ENCODE measurements at places on chromosomes 6 and 20. TPM values are rescaled to one million over a fixed set of nuclear protein-coding genes. Genes with fewer than 3 reads are reported as not detected.

GRCh38 chr6:30157581-30157980, 3.4 kb downstream of the TRIM10 start:
- no peak overlapping the region for H3K27ac ChIP-seq
- no peak overlapping the region for H3K4me3 ChIP-seq
- H3K27me3 ChIP-seq, result no peaks in the 10 kb centered on the region
- no peaks in the 10 kb centered on the region for H3K36me3 ChIP-seq
- no peak for DNase-seq
- peaks cover 2% of the 10 kb centered on the region for H3K4me1 ChIP-seq

GRCh38 chr6:35415065-35415891, 36.9 kb upstream of the FANCE start:
- H3K27me3 ChIP-seq, result no peaks in the 10 kb centered on the region
- H3K27ac ChIP-seq, result no peak overlapping the region
- peak; percentile 72 for DNase-seq

- no peak for DNase-seq
- H3K4me1 ChIP-seq, result no peaks in the 10 kb centered on the region
- H3K27me3 ChIP-seq, result no peaks in the 10 kb centered on the region
Measured at GRCh38 chr6:115270953-115271352, 789.7 kb downstream of the FRK start.

DNA sequence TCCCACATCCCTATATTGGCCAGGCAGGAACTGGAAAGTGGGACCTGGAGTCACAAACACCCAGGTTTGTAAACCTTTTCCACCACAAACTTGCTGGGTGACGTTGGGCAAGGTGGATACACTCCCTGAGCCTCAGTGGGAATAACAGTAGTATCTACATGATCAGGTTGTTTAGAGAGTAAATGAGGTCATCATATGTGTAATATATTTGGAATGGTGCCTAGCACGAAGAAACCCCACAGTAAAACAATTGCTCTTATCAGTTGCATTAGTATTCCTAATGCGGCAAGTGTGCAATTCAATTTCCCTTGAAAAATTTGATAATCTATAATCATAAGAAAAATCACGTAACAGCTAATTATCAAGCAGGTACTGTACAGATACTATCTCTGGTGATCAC, 51.9 kb downstream of the HIVEP2 start:
- H3K27ac ChIP-seq, result no peak overlapping the region
- no peak overlapping the region for H3K4me3 ChIP-seq
- DNase-seq, result no peak
- no peaks in the 10 kb centered on the region for H3K36me3 ChIP-seq
- H3K4me1 ChIP-seq, result no peaks in the 10 kb centered on the region

- H3K27me3 ChIP-seq, result no peaks in the 10 kb centered on the region
- H3K36me3 ChIP-seq, result peaks cover 8% of the 10 kb centered on the region
- peak overlapping the region; percentile 93 for H3K27ac ChIP-seq
- H3K4me1 ChIP-seq, result peaks cover 16% of the 10 kb centered on the region
- peak; percentile 73 for DNase-seq
- H3K4me3 ChIP-seq, result peak overlapping the region; percentile 87
Measured at GRCh38 chr20:36604952-36605398, 604 bp upstream of the RAB5IF start.

DNA sequence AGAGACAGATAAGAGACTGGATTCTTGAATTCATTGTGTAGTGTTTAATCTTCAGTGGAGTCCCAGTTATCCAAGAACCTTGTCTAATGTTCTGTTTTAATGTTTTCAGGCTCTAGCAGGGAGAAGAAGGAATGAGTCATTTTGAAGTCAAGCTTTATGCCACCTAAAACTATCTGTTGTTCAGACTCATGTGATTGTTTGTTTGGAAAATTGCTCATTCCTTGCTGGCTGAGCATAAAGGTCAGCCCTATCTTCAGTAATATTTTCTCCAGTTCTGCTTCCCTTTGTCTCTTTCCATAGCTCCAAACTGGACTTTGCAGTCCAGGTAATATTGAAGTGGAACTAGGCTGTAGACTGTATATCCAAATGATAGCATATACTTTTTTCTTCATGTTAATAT, 34.2 kb downstream of the CLVS2 start:
- no peak overlapping the region for H3K4me3 ChIP-seq
- no peaks in the 10 kb centered on the region for H3K27me3 ChIP-seq
- no peaks in the 10 kb centered on the region for H3K36me3 ChIP-seq
- H3K27ac ChIP-seq, result no peak overlapping the region
- no peaks in the 10 kb centered on the region for H3K4me1 ChIP-seq
- no peak for DNase-seq

DNA sequence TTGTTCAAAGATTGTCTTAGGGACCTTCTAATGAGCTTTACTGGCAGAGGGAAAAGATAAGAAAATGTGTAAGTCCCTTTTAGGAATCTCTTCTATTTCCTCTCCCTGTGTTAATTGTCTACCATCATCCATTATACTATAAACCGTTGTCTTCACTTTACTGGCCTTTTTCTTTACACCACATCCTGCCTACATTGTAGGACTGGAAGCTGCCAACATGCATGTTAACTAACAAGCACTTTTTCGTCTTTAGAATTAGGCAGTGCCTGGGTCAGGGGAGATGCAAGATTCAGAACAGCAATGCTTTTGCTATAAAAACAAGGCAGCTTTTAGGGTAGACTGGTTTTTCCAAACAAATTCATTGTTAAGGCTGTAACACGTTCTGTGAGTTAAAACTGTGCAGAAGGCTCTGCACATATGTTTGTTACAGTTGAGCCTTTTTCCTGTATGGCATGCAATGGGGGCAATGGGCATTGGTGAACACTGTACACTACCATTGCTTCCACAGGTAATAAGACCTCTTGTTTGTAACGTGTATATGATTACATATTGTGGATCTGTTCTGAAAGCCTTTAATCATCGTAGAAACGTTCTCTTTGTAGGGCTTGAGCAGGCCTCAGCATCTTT, 10.9 kb upstream of the PKIG start:
- H3K27ac ChIP-seq, result no peak overlapping the region
- peaks cover 17% of the 10 kb centered on the region for H3K4me1 ChIP-seq
- no peak overlapping the region for H3K4me3 ChIP-seq
- H3K27me3 ChIP-seq, result no peaks in the 10 kb centered on the region

DNA sequence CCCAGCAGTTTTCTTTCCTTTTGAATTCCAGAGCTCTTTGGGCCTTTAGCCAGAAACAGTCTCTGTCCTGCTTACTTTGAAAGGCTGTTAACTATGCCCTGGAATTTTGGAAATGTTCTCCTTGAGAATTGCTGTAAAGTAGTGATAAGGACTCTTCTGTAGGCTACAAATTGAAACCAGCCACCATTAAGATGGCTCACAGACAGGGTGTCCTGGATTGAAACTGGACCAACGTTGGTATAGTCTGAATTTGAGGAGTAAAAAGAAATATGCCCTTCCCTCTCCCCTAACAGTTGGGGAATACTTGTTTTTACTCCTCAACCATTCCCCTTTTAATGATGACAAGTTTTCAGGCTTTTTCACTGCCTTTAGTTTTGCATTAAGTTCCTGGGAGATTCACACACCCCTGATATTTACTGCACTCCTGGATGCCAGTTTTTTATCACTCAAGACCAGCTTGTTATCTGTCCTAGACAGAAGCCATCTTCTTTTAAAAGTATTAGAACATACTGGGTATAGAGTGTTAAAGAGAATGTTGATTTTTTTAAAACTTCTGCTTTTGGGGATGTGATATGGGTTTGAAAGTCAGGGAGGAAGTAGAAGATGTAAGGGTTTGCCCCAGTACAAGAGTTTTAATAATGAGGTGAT, 21.9 kb downstream of the TOP1 start:
- no peak overlapping the region for H3K27ac ChIP-seq
- no peaks in the 10 kb centered on the region for H3K27me3 ChIP-seq
- H3K4me1 ChIP-seq, result peaks cover 50% of the 10 kb centered on the region
- H3K36me3 ChIP-seq, result no peaks in the 10 kb centered on the region
- no peak overlapping the region for H3K4me3 ChIP-seq

- H3K27me3 ChIP-seq, result no peaks in the 10 kb centered on the region
- H3K36me3 ChIP-seq, result no peaks in the 10 kb centered on the region
- no peak overlapping the region for H3K27ac ChIP-seq
- no peak for DNase-seq
Measured at GRCh38 chr6:164166996-164167395, 752.5 kb downstream of the QKI start.

DNA sequence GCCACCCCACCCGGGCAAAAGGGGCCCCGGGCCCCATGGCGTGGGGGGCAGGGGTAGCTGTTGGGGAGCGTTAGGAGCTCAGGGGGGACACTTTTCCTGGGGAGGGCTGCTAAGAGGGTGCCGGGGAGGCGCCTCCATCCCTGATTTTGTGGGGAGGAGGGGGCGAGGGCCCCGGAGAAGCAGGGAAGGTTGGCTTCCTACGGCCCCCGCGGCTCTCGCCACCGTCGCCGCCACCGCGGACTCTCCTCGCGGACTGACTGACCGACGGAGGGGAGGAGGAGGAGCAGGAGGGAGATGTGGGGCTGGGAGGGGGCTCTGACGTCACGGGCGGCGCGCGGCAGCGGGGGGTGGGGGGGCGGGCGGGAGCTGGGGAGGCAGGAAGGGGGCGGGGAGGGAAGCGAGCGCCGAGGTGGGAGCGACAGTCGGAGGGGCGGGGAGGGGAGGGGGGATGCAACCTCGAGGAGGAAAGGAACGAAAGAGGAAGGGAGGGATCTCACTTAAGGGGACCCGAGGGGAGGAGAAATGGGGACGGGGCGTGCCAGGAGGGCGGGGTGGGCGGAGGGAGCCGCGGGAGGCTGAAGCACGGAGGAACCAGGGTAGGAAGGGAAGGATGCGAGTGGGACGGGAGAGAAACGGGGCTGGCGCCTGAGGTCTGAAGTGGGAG, 5.1 kb downstream of the GABBR1 start:
- peak overlapping the region; percentile 64 for H3K4me3 ChIP-seq
- peak overlapping the region; percentile 34 for H3K27ac ChIP-seq
- H3K27me3 ChIP-seq, result no peaks in the 10 kb centered on the region
- H3K4me1 ChIP-seq, result no peaks in the 10 kb centered on the region

- H3K27ac ChIP-seq, result no peak overlapping the region
- no peaks in the 10 kb centered on the region for H3K36me3 ChIP-seq
- no peaks in the 10 kb centered on the region for H3K4me1 ChIP-seq
Measured at GRCh38 chr6:88725111-88725975, 238.1 kb downstream of the RNGTT start.

- H3K4me1 ChIP-seq, result no peaks in the 10 kb centered on the region
- H3K36me3 ChIP-seq, result no peaks in the 10 kb centered on the region
- no peaks in the 10 kb centered on the region for H3K27me3 ChIP-seq
- H3K4me3 ChIP-seq, result no peak overlapping the region
- H3K27ac ChIP-seq, result no peak overlapping the region
Measured at GRCh38 chr6:77362055-77362454, 101.2 kb downstream of the HTR1B start.

- H3K4me1 ChIP-seq, result no peaks in the 10 kb centered on the region
- H3K4me3 ChIP-seq, result no peak overlapping the region
- H3K27ac ChIP-seq, result no peak overlapping the region
- H3K36me3 ChIP-seq, result no peaks in the 10 kb centered on the region
Measured at GRCh38 chr6:163306000-163306399, 108.5 kb upstream of the QKI start.

- peaks cover 15% of the 10 kb centered on the region for H3K36me3 ChIP-seq
- no peaks in the 10 kb centered on the region for H3K27me3 ChIP-seq
Measured at GRCh38 chr20:50085481-50086365, 27.2 kb downstream of the UBE2V1 start.

- DNase-seq, result peak; percentile 87
- H3K27me3 ChIP-seq, result no peaks in the 10 kb centered on the region
- H3K4me3 ChIP-seq, result no peak overlapping the region
- H3K27ac ChIP-seq, result peak overlapping the region; percentile 97
- no peaks in the 10 kb centered on the region for H3K36me3 ChIP-seq
Measured at GRCh38 chr20:50727792-50728485, 3.4 kb upstream of the PARD6B start.

DNA sequence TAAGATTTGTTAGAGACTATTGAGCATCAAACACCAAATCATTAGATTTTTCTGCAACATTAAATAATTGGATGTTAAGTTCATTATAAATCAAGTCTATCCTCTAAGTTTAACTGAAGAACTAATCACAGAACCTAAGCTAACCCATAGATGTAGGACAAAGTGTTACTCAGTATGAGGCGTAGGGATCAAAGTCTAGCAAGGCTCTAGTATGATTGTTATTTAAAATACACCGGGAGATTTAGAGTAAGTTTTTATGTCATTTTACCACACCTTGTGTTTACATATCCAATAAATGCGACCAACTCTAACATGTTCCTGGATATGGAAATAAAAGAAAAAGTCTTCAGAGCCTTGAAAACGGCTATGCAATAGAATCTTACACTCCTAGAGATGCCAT, 2.6 kb downstream of the ADGB start:
- H3K4me1 ChIP-seq, result no peaks in the 10 kb centered on the region
- no peak overlapping the region for H3K4me3 ChIP-seq
- no peaks in the 10 kb centered on the region for H3K36me3 ChIP-seq
- DNase-seq, result no peak
- no peaks in the 10 kb centered on the region for H3K27me3 ChIP-seq

- no peaks in the 10 kb centered on the region for H3K27me3 ChIP-seq
- no peak for DNase-seq
- H3K4me3 ChIP-seq, result no peak overlapping the region
Measured at GRCh38 chr6:42210551-42210950, 7.1 kb downstream of the MRPS10 start.

GRCh38 chr6:106844930-106845329, 129.6 kb downstream of the CD24 start:
- no peak overlapping the region for H3K4me3 ChIP-seq
- no peaks in the 10 kb centered on the region for H3K27me3 ChIP-seq
- no peak for DNase-seq
- H3K27ac ChIP-seq, result no peak overlapping the region
- no peaks in the 10 kb centered on the region for H3K36me3 ChIP-seq

GRCh38 chr20:3239867-3240775, 1.1 kb upstream of the SLC4A11 start:
- peak overlapping the region; percentile 57 for H3K4me3 ChIP-seq
- DNase-seq, result no peak
- H3K4me1 ChIP-seq, result no peaks in the 10 kb centered on the region
- H3K27me3 ChIP-seq, result peaks cover 16% of the 10 kb centered on the region
- H3K27ac ChIP-seq, result no peak overlapping the region
- H3K36me3 ChIP-seq, result no peaks in the 10 kb centered on the region

GRCh38 chr20:38859070-38859690, 53.7 kb downstream of the PPP1R16B start:
- no peaks in the 10 kb centered on the region for H3K27me3 ChIP-seq
- H3K36me3 ChIP-seq, result peaks cover under 1% of the 10 kb centered on the region
- H3K4me3 ChIP-seq, result no peak overlapping the region
- peaks cover 20% of the 10 kb centered on the region for H3K4me1 ChIP-seq
- DNase-seq, result no peak
- H3K27ac ChIP-seq, result no peak overlapping the region

- no peaks in the 10 kb centered on the region for H3K4me1 ChIP-seq
- no peaks in the 10 kb centered on the region for H3K27me3 ChIP-seq
- no peak overlapping the region for H3K4me3 ChIP-seq
- no peak for DNase-seq
- H3K36me3 ChIP-seq, result no peaks in the 10 kb centered on the region
Measured at GRCh38 chr6:115053169-115053860, 710.5 kb upstream of the HS3ST5 start.

- no peak for DNase-seq
- no peaks in the 10 kb centered on the region for H3K27me3 ChIP-seq
- H3K4me1 ChIP-seq, result no peaks in the 10 kb centered on the region
- peaks cover 4% of the 10 kb centered on the region for H3K36me3 ChIP-seq
Measured at GRCh38 chr6:135402311-135402710, 95.2 kb downstream of the AHI1 start.

LTV1 gene
- 17.8 TPM for total RNA-seq

TBX18 gene
- 4.1 TPM for total RNA-seq

SYCP2L gene
- total RNA-seq, result 1.5 TPM

AIF1 gene
- total RNA-seq, result 44.1 TPM

GABRR1 gene
- total RNA-seq, result not detected

SGK2 gene
- 42.9 TPM for total RNA-seq

RBBP9 gene
- total RNA-seq, result 16.9 TPM

ETV7 gene
- 4.6 TPM for total RNA-seq

NMBR gene
- total RNA-seq, result not detected

DOK5 gene
- total RNA-seq, result 5.4 TPM

PRND gene
- not detected for total RNA-seq

SPDEF gene
- 0.19 TPM for total RNA-seq

RAET1G gene
- 0.41 TPM for total RNA-seq

OR2H1 gene
- not detected for total RNA-seq

Data from kidney (tissue), 22 donors.